ENCODE measurements at places on chromosomes 11 and 22.

- DNase-seq, result no peak
These were observed 40.9 kb downstream of the NAV2 start for GRCh38 chr11:19753451-19754106.

- DNase-seq, result peak; percentile 1
These were observed 3.1 kb upstream of the CTSD start for GRCh38 chr11:1766719-1767398.

DNA sequence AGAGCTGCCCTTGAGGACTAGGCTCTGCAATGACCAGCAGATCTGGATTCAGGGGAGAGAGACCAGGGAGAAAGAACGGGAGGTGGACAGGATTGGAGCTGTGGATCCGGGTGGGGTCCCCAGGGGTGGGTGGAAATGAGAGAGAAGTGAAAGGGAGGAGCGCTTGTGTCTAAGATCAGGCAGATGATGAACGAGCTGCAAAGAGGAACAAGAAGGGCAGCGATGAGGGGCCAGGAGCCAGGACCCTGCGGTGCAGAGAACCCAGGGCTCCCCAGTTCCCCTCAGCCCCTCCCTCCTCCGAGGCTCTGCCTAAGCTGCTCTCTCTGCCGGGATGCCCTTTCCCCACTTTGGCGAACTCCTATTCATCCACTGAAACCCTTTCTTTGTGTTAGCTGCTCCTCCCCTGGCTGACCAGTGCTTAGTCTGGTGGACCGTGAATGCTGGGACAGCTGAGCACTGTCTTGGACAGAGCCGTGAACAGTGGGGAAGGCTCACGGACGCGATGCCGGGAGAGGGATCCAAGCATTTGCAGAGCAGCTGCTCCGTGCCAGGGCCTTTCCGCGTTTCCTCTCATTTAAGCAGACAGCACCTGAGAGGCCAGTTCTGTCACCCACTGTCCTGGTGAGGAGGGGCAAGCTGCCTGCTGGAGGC is 35.9 kb downstream of the SHISAL1 start:
- DNase-seq, result no peak

DNA sequence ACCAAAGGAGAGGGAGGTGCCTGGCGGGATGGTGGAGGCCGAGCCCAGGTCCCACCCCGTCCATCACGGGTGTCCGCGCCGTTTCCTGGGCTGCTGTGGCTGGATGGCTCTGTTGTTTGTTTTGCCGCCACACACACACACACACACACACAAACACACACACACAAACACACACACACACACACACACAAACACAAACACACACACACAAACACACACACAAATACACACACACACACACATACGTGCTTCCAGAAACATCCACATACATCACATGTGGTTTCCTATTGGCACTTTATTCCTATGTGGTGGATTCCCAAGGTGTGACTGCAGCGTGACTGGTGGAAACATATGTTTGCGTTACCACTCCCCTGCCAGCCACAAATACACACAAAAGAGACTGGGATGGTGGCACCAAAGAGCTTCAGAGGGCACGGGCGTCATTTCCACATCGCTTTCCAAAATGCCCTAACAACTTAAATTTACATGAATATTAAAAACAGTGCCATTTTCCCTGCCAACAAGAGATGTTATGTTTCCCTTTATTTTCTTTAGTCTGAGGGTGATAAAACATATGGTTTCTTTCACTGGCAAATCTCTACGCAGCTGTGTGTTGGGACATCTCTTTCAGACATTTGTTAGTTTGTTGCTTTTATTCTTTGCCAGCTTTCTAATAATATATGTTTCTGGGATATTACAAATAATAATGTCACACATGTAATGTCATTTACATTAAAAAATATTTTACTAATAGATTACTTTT is 356.8 kb downstream of the BRD1 start:
- DNase-seq, result no peak

DNA sequence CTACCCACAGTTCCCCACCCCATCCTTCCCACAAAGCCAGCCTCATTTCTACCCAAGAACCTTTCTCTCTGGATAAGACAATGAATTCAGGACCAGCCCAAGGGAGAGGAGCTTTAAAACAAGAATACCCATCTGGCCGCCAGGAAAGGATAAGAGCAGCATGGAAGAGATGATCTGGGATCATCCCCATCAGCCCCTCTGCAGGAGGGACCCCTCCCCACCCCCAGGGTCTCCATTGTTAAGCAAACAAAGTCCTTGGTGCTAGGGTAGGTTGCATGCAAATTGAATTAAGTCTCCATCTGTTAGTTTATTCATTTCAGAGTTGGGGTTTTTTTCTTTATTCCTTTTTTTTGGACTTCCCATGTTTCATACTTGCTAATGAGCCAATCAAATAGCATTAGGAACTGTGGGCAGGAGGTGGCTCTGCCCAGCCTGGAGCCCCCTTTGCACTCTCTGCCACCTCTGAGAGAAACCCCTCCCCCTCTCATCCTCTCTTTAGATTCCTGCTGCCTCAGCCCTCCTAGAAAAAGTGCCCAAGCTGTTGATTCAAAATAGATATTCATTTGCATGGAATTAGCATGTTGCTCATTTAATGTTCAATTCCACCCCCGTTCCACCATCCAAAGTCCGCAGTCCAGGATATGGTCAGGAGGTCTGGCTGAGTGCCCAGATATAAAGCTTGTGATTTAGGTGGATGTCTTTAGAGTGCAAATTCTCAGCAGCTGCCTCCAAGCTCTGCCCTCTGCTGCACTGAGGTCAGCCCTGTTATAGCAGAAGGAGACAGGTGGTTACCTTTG is 138.5 kb upstream of the NCAM1 start:
- no peak for DNase-seq

GRCh38 chr11:30100495-30100894 is 83.7 kb upstream of the KCNA4 start:
- no peak for DNase-seq

GRCh38 chr11:61482513-61482912 is 26.0 kb upstream of the LRRC10B start:
- DNase-seq, result peak; percentile 52

DNA sequence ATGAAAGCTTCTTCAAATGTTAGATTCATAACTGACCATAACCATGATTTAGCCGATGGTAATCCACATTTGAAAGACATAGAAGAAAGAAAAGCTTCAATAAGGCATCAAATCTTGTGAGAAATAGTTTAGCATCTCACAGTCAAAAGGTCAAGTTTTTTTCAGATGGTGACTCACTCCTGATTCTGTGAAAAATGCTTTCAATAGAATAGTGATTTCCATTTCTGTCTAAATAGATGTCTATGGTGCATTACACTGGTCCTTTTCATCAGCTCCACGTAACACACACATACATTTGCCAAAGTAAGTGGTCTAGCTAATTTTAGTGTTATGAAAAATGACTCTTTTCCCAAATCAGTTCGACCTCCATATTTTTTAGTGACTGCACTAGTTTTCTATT is 139.2 kb downstream of the LRRC4C start:
- DNase-seq, result no peak

DNA sequence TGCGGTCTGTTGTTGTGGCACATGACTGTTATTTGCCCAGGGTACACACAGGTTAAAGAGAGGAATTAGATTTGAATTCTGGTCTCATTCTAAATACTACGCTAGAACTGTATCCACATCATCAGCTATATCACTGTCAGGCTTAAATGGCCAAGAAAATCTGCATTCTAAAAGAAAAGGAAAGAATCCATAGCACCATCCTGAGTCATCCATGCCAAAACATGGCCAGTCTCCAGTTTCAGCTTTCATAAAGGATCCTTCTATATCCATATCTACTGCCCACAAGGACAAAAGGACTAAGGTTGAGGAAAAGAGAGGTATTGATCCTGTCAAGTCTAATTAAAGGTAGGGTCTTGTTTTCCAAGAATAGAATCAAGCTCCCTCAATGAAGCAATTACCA is 73.6 kb upstream of the GDPD4 start:
- DNase-seq, result no peak

DNA sequence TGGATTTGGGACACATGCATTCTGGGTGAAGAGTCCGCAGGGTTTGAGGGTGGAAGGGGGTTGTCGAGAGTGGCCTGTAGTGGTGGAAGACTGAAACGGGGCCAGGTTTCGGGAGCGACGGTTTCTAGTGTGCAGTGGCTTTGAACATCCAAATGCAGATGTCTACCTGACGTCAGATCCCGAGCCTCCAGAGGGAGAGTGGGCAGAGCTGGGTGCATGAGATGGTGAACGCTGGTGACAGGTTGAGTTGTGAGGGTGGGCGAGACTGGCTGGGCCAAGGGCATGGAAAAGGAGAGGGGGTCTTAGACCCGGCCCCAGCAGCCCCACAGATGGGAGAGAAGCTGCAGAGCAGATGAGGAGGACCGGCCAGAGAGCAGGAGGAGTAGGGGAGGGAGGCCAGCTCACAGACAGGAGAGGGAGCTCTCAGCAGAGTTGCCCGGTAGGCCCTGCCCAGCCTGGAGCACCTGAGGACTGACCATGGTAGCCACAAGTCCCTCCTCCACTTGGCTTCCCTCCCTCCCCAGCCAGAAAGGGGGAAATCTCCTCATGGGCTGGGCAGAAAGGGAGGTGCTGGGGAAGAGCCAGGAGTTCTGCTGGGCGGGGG is 14.2 kb downstream of the KCNJ4 start:
- no peak for DNase-seq

DNA sequence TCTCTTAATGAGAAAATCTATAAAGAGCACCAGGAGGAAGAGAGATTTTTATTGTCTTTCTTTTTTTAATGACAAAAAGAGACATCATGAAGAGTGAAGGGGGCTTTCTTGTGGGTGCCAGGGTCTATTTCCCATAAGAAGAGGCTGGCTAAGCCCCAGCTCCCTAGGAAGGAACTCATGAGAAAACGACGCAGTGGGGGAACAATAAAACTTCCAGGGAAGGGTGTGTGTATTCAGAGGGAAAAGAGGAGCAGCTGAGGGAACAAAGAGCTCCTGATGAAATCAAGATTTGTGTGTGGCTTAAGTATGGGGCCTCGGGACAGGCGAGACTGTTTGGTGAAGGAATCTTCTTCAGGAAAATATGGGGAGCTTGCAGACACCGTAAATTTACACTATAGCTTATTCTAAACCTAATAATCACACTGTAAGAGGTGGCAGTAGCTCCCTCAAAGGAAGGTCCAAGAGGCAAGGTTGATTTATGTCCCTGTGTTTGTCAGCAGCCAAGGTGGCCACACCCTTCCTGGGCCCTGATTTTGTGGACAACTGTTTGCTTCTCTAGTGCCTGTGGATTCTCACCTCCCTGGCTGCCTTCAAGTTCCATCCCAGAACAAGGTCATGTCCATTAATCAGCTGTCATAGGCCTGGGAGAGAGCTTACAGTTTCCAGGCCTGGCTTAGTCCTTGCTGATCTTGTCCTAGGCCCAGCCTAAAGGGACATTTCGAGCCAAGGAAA is 615.7 kb downstream of the INSC start:
- DNase-seq, result no peak

GRCh38 chr11:108786281-108786990 is 121.6 kb downstream of the DDX10 start:
- DNase-seq, result no peak

DNA sequence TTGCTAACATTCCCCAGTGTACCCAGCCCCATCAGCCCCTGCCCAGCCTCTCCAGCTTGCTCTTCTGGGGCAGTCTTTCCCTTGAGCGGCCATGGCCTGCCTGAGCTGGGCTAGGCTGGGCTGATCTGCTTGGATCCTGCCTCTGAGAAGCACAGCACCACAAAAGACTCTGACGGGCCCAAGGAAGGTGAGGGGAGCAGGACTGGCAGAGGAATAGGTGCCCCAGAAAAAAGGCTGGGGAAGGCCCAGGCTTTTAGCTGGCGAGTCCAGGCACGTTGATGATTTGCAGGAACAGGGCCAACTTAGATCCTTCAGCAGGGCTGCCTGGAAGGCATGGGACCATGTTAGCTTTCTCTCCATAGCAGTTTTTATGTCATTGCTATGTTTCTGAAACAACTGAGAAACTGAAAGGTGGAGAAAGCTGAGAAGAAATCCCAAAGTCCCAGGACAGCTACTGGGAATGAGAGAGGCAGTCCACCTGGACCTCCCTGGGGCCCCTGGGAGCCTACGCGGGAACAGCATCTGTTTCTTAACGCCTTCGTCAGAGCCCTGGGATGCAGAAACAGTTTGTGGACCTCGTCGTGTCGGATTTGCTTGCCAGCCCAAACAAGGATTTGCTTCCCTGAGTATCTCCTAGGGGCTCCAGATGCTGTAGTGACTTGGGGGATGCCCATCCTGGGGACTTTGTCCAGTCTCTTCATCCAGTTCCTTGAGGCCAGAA is 24.4 kb upstream of the FXYD6 start:
- no peak for DNase-seq

DNA sequence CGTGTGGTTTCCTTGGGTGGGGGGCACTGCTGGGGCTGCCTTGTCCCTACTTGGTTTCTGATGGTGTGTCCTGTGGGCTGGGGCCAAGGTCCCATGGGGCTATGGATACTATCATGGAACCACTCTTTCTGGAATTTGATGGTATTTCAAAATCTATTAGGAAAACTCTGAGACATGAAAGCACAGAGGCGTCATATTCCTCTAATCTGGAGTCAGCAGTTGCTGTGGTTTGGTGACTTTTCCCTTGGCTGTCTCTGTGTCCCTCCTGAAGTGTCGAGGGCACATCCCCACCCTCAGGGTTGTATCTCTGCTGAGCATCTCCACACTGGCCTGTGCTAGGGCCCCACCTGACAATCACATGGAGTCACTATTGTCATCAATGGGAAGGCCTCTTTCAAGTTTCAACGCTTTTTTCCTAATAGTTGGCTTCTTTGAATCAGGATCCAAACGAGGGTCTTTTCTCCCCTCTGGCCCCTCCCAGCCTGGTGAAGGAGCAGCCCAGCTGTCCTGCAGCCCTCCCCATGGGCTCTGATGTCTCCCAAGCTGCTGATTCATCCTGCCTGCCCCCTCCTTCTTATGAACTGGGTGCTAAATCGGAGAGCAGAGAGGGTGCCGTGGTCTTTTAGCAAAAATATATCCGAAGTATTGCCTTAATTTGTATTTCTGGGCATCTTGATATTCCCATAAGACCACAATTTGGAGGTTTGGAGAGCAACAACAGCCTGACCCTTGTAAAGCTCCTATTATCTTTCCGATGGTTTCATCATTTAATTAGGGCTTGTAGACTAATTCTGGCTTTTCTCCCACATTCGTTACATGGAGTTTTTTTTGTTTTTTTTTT is 38.5 kb downstream of the MED15 start:
- DNase-seq, result no peak

Data from activated CD8-positive, alpha-beta T cell treated with anti-CD3 and anti-CD28 coated beads for 36 hours (primary cell).